ENCODE measurements at places on chromosomes 6 and 20.

DNA sequence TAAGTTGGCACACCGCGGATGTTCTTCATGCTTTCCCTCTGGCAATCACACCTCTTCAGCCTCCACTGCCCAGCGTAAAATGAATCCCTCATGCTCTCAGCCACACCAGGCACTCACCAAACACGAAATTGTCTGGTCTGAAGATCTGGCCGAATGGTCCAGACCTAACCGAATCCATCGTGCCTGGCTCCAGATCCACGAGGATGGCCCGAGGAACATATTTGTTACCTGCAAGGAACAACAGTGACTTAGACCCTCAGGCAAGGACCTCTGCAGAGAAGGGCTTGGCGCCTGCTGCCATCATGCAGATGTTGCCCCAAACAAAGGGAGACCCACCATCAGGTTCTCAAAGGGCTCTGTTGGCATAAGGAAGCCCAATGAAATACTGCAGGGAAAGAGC, 1.4 kb downstream of the TUBB2B start:
- no peak for DNase-seq

DNA sequence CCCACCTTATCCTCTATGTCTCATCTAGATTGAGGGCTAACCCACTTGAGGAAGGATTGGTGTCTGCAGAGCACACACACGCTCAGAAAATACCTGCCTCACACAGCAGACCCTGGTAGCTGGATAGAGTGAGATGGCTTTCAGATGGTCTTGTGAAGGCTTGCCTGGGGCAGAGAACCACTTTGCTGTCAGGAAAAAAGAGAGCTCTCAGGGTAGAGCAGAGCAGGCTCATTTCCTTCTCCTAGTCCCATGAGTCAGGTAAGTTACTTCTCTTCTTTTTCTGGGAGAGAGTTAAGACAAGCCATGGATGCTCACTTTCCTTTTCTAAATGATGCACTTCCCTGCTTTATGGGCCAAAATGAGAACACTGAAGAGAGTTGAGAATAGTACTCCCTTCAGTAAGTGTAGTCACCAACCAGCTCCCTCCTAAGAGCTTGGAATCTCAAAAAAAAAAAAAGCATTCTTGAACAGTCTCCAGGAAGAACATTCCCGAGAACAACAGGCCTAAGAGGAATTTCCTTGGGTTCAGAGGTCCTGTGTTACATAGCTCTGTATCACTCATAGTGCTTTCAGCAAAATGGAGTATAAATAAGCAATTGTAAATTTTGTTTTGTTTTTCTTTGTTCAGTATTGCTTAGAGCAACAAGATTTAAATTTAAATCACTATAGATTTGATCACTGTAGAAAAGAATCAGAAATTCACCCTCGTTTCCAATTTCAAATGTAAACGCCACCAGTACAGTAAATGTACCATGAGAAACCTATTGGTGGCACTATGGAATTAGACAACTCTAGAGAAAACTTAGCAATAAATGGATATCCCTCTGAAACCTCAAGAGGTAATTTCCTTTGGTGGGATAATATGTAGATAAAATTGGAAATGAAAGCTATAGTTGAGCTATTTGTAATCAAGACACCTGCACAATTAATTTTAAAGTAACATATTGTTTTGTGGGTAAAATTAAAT, 530.3 kb downstream of the RFPL4B start:
- DNase-seq, result no peak

GRCh38 chr6:124924333-124924759, 37.9 kb upstream of the RNF217 start:
- no peak for DNase-seq

GRCh38 chr20:22629927-22630326, 45.6 kb upstream of the FOXA2 start:
- no peak for DNase-seq

- DNase-seq, result no peak
Observed at GRCh38 chr6:156776470-156776839, 723 bp upstream of the ARID1B start.

DNA sequence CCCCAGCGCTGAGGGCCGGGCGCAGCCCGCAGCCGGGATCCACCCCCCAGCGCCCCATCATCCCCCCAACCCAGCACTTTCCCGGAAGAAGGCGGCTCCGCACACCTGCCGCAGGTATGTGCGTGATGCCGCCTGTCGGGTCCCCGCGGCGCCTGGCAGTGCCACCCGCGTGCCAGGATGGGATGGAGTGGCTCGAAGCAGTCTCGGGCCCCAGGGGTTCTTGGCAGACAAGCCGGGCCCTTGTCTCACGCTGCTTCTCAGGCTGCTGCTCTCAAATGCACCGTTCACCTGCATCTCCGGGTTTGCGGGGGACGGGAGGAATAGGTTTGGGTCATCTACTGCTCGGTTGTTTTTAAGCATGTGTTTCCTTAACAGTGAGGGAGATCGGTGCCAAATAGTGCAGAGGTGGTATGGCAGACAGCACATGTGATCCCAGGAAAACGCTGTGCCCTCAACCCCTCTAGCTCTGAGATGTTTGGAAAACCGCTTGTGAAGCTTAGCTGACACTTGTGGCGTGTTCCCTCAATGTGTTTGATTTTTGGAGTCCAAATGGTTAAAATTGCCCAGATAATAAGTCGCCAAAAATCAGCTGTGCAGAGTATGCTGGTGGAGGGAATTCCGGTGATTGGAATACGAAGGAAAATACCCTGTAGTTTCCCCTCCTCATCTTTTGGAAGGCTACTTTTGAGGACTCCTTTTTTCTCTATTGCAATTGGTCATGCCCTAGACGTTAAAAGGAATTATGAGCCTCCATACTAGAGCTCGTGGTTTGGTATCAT, 926 bp downstream of the MYLIP start:
- DNase-seq, result no peak

DNA sequence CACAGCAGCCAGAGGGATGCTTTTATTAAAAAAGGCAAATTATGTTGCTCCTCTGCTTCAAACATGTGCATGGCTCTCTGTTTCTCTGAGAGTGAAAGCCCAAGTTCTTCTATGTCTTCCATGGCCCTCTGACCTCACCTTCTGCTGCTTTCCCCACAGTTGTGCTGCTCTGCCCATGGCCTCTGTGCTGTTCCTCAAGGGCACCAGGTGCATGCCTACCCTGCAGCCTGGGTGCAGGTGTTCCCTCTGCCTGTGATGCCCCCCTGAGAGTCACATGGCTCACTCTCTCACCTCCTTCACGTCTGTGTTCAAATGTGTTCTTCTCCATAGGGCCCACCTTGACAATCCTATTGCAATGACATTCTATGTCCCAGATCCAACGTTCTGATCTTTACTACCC, 477.0 kb upstream of the CHD6 start:
- DNase-seq, result no peak

GRCh38 chr6:45886776-45887175, 128.9 kb downstream of the CLIC5 start:
- DNase-seq, result no peak

GRCh38 chr6:42017021-42017643, 33.2 kb upstream of the TAF8 start:
- no peak for DNase-seq

GRCh38 chr20:45823949-45824835, 2.9 kb downstream of the TNNC2 start:
- no peak for DNase-seq

DNA sequence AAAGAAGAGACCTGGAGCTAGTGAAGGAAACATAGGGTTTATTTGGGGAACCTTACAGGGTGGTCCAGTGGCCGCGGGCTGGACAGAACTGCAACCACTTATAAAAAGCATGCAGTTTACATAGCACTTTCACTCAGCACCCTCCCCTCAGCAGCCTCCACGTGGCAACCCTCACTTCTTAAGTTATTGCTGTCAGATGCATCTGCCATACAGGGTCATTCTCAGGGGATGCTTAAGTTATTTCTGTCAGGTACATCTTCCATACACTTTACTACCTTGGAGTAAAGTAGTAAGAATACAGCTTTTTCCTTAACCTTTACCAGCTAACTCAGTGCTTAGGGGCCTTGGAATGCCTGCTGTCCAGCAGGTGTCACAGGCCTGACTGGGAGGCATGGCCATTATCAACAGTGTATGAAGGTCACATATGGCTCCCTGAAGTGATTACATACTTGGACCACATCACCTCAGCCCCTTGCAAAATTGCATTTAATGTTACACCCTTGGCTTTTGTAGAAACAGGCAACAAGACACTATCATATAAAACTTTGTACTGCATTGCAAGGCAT, 2.0 kb upstream of the NOL7 start:
- no peak for DNase-seq

DNA sequence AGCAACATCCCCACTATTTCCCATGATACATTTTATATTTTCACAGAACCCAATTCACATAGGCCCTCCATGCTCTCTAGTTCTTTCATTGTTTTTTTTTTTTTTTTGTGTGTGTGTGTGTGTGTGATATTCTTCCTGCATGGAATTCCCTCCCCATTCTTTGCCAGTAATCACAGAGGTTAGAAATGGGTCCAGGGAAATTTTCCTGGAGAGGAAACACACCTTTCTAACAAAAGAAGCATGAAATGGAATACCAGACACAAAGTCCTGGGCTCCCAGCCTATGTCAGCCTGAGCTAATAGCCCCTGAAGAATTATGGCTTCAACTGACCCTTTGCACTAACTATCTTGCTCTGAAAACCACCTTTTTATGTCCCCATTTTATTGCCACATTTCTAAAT, 194.2 kb upstream of the NT5E start:
- no peak for DNase-seq

DNA sequence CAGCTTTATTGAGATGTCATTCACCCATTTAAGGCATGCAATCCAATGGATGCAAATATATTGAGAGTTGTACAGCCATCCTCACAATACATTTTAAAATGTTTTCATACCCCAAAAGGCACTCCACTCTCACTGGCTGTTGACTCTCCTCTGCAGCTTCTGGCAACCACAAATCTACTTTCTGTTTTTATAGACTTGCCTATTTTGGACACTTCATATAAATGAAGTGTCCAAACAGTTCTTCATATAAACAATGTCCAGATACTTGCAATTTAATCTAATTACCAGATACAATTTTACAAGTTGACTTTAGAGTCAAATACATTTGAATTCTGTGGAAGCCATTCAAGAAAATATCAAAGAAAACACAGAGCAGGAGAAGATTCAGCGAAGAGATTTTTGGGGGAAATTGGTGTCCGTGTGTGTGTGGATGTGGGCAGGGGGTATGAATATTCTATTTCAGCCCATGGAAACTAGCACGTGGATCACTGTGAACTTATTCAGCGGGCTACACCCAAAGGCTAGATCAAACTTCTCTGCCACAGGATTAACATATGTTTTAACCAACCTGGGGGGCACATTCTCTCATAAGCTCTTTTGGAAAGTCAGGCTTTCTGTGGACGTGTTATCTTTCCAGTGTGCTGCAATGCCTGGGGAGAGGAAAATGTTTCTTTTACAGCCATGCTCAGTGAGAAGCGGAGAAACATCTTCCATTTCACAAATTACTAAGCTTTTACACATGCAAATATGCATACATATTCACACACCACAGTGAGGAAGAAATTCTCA, 73.9 kb downstream of the PLG start:
- DNase-seq, result no peak

GRCh38 chr6:146470091-146470770, 73.4 kb upstream of the RAB32 start:
- no peak for DNase-seq

DNA sequence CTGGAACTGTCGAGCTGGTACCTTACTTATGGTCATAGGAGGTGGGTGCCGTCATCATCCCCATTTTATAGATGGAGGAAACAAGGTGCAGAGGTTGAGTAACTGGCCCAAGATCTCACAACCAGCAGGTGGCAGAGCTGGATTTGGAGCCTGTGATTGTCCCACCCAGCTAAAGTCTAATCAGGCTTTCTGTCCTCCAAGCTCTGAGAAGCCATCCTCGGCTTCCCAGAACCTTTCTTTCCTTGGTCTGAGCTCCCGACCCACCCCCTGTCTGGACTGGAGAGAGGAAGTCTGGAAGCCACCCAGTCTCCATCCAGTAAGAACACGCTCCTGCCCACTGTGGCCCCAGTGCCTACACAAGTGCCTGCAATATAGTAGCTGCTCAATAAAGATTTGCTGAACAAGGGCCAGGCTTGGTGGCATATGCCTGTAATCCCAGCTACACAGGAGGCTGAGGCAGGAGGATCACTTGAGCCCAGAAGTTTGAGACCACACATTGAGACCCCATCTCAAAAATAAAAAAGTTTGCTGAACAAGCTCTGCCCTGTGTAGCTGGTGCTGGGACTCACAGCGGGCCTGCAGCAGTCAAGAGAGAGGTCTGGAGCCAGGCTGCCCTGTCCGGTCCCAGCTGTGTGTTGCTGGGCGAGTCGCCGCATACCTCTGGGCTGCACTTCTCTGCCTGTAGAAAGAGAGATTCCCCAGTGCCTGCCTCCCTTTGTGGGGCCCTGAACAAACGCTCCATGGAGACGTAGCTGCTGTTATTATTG, 32.5 kb upstream of the DLGAP4 start:
- DNase-seq, result no peak

DNA sequence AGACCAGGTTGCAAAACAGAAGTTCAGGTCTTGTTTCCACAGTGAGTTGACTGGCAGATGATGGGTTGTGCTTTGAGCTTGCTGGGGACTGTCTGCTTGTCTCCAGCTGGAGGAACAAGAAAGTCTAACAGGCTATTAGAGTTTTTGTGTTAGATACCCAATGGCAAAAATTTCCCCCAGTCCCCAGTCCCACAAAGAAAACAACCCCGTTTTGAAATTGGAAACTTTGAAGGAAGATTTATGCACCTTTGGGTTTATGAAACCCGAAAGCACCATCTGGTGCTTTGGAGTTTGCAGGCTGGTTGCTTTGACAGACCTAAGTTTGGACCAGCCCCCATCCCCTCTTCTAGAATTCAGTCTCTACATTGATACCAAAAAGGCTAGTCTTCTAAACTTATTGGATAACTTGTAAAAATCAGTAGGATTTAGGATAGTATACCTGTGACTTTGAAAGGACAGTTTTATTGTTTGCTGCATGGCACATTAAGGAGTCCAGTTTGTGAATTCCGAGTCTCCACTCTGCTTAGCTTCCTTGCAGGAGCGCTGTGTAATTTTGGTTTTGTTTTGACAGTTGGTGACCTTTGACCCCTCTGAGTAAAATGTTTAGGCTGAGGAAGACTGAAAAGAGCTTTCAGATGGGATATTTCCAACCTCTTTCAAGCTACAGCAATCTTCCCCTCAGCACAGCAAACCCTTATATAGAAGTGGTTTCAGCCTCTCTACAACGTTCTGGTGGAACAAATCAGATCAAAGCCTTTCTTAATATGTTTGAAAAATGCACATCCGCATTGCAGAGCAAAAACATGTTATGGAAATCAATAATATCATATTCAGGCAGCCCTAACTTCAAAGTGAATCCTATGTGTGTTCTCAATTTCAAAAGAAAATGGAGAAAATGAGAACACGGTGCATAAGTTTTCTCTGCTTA, 25.5 kb upstream of the PRL start:
- DNase-seq, result no peak

DNA sequence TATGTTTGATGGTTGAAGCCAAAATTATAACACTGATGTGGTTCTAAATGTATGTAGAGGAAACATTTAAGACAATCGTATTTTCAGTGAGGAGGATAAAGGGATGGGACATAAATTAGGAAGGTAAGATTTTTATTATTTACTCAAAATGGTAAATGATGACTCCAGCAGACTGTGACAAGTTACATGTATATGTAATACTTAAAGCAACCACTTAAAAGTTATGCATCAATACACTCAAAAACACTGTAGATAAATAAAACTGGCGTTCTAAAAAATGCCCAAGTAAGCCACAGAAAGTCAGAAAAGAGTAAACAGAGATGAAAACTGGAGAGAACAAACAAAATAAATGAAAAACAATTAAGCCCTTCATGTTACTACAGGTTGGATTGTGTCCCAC, 18.7 kb downstream of the HLA-DMB start:
- DNase-seq, result no peak

All from cortex of kidney (tissue), 1 donor.